ENCODE measurements at places on chromosomes 13 and 19.

- DNase-seq: no peak
Measured at GRCh38 chr13:60790620-60791019, 393.6 kb downstream of the TDRD3 start.

DNA sequence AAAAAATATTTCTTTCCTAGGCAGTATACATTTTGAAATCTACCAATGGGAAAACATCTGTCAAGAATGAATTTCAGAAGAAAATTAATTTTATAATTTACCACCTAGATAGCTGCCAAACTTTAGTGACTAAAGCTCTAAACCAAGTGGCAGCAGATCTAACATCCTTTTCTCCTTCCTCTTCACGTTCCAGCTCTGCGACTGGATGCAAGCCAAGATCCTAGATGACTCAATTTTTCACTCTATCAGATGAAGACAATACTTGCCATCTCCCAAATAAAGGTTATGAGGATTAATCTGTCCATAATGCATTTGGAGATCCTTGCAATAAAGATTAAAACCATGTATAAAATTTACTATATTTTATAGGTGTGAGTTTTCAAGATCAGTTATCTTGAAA lies 66.7 kb upstream of the MIR17HG start:
- peak; percentile 45 for DNase-seq

DNA sequence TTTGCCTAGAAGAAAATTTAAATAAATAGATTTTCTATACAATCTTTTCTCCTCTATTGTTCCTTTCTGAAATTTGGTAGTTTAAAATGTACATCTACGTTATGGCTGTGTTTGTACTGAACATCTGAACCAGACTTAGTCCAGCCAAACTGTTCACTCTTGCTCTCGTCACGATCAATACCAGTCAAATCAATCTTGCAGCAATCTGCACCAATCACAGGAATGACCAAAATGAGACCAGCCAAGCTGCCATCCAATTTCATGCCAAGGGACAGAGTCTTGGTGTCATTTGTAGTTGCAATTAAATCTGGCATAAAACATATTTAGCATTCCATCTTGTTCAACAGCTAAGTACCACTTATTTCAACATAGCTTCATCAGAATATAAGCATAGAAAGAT lies 156.6 kb downstream of the IRS2 start:
- no peak for DNase-seq

DNA sequence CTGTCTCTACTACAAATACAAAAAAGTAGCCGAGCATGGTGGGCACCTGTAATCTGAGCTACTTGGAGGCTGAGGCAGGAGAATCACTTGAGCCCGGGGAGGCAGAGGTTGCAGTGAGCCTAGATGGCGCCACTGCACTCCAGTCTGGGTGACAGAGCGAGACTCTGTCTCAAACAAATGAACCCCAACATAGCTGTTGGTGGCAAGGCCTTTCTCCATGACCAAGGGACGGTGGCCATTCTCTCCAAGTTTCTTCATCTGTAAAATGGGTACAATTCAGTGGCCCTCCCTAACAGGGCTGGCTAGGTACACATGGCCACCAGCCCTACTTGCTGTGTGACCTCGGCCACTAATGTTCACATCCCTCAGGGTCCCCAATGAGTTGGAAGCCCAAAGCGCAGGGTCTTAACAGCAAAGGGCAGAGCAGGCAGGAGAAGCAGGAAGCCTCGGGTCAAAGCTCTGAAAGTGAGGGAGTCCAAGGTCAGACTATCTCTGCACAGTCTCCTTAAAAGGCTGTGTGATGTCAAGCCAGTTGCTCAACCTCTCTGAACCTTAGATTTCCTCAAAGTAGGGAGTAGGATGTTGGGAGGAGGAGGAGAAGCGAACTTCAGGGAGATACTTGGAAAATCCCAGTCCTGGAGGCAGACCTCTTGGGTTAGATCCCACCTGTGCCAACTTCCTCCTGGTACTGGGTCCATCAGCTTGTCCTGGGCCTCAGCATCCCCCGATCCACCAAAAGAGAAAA lies 2.7 kb downstream of the JUND start:
- DNase-seq: peak; percentile 56

DNA sequence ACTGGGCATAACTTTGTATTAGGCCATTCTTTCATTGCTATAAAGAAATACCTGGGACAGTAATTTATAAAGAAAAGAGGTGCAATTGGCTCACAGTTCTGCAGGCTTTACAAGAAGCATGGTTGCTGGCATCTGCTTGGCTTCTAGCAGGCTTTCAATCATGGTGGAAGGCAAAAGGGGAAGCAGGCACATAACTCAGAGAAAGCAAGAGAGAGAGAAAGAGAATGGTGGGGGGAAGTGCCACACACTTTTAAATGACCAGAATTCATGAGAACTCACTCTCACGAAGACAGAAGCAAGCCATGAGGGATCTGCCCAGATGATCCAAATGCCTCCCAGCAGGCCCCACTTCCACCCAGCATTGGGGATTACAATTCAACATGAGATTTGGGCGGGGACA lies 179.7 kb downstream of the SPRY2 start:
- peak; percentile 65 for DNase-seq

DNA sequence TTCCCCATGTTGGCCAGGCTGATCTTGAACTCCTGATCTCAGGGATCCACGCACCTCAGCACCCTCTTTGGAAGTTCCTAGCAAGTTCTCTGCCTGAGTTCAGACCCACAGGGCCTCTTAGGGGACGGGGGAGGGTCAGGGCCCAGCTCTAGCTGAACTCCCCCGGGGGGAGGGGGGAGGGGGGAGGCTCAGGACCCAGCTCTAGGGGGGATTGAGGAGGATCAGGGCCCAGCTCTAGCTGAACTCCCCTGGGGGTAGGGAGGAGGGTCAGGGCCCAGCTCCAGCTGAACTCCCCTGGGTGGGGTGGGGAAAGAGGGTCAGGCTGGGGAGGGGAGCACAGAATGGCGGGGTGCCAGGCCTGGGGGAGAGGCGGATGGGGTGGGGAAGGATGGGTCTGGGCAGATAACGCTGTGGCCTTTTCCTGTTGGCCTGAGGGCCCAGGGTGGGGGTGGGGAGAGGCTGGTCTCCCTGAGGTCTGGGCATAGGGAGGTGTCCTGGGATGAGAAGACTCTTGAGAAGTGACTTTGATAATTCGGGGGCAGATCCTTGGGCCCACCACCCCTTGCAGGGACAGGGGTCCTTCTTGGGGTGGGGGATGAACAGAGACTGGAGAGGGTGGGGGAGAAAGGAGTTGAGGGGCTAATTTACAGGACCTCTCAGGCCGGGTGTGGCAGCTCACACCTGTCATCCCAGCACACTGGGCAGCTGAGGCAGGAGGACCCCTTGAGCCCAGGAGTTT lies 5.5 kb upstream of the PTBP1 start:
- DNase-seq: no peak

DNA sequence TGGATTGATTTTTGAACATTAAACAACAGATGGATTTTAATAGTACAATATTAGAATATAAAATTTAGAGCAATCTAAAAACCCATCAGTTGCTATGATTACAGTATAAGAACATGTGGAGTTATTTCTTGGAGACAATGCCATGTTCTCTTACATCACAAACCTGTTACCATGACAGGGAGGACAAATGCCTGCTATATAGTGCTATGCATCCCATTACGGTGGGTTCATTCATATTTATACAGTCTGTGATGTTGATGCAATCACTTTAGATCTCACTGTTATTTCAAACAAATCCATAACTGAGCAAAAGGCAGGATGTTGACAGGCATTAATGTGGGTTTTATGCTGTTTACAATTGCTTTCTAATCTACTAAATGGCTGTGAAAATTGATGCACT lies 467.5 kb downstream of the DIAPH3 start:
- no peak for DNase-seq

DNA sequence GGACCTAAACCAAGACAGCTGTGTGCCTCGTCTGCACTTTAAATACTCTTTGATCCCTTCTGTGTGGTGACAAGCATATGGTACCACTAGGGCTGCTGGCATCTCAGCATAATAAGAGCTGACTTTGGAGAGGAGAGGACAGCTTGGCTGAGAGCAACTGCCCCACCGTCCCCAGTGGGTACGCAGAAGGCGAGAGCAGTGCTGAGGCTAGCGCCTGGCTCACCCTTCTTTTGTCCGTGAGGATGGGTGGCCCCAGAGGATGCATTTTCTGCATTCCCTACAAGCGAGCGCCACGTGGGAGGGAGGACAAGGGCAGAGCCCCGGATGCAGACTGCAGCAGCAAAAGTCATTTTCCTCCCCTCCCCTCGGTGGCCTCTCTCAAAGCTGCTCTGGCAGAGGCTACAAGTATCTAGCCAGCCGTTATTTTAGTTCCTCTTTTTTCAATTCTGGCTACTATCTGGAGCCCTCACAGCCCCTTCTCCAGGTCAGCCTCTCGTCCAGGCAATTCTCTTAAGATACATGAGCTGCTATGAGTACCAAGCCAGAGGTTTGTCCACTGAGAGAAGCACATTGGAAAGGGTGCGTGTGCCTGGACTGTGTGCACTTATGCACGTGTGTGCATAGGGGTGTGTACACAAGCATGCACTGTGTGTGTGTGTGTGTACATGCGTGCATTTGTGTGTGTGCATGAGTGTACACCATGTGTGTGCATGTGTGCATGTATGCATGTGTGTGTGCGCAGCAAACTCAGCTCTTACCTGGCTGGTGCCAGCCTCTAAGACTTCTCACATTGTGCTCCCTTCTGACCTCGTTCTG lies 51.3 kb downstream of the RAB20 start:
- DNase-seq: peak; percentile 56

- no peak for DNase-seq
Measured at GRCh38 chr13:101711307-101712025, 259.0 kb downstream of the ITGBL1 start.

DNA sequence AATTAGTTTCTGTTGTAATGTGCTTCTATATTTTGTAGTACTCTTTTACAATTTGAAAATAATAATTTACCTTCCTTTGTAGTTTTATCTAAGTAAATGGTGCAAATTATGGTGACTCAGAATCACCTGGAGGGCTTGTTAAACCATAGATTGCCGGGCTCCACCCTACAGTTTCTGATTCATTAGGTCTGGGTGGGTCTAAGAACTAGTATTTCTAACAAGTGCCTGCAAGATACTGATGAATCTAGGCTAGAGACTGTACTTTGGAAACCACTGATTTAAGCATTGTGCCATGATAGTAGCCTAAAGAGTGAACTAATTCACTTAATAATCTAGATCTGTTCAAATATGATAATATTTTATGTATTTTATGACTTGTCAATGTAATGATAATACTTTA lies 437.4 kb upstream of the SPRY2 start:
- DNase-seq: no peak

DNA sequence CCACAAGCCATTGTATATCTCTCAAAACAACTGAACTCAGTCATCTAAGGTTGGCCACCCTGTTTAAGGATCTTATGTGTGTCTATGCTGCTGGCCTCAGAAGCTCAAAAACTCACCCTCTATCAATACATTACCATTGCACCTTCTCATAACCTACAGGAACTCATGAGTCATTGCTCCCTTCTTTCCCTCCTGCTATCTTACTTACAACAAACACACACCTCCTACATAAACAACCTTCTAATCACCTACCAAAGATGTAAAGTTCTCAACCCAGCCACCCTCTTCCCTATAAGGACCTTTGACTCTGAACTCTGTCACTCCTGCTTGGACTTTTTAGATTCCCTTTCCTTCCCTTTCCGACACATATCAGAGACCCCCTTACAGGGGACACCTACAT lies 13.3 kb upstream of the ZSCAN4 start:
- no peak for DNase-seq

GRCh38 chr13:106186366-106187030 lies 349.0 kb downstream of the EFNB2 start:
- DNase-seq: no peak

DNA sequence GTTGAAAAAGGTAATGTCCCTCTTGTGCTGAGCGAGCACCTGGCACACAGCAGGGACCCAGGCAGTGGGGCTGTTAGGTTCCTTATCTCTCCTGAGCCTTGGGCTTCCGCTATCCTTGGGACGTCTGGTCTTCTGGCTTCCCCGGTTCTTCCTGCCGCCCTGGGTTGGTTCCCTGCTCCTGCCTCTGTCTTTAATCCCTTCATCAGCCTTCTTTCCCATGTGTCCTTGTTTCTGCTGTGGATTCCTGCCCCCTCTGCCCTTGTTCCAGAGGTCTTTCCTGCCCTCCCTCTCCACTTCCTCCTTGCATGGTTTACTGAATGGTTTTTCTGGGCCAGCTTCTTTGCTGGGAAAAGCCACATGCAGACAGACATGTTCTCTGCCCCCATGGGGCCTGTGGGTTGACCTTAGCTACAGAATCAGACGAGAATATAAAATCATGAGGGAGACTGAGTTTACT lies 2.6 kb downstream of the EPN1 start:
- DNase-seq: peak; percentile 40

GRCh38 chr19:51093101-51093500 lies 10.4 kb upstream of the KLK14 start:
- no peak for DNase-seq

- DNase-seq: no peak
Measured at GRCh38 chr13:42305503-42305902, 33.6 kb downstream of the AKAP11 start.

DNA sequence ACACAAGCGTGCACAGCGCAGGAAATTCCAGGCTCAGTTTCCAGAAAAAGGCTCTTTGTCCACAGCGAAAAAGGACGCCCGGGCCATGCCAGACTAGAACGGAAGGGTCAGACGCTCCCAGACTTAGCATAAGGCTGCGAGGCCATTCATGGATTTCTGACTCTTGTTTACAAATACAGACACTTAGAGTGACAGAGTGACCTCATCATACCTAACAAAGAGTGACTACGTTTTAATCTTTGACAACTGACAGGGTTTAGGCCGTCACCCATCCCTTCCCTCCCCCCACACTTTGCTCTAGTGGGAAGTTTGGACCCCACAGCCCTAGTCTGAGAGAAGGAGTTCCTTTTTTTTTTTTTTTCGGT lies 418 bp upstream of the ZNF709 start:
- no peak for DNase-seq

DNA sequence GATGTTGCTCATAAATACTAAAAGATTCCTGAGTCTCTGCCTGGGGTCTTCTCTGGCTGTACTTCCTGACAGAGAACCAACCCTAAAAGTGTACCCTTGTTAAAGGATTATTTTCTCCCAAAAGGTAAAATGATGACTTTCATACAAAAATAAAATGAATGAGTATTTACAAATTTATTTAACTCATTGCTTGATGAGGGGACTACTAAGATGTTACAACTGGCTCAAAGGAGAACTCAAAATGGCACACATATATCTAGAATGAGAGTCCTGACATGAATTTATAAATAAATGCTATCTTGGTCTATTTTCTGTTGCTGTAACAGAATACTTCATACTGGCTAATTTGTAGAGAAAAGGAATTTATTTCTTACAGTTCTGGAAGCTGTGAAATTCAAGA lies 30.5 kb downstream of the STOML3 start:
- DNase-seq: no peak

- no peak for DNase-seq
Measured at GRCh38 chr13:82370316-82370715, 1512.0 kb downstream of the SLITRK1 start.

DNA sequence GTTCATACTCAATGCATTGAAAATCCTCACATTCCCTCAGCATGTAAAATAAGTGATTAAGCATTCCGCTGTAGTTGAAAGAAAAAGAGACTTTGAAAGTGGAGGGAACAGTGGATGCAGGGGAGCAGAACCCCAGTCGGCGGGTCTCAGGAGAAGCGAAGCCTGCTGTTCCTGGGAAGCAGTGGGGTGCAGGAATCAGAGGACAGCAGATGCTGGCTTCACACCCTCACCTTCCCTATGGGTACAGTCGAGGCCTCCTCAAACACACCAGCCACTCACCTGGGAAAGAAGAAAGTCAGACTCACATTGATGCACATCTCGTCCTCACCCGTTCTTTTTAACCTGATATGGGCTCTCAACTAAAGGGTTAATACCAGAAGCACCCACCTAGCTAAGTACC lies 38.2 kb downstream of the COL4A2 start:
- no peak for DNase-seq

GRCh38 chr19:19211499-19212420 lies at the start of gene NCAN:
Gene NCAN (plus strand): TSS chr19:19211958. CDS start chr19:19216954, 4,996 bp downstream.
- DNase-seq: no peak

Measured in suppressor macrophage (primary cell).